Esophagus squamous epithelium (tissue), 5 donors: ENCODE measurements at places on chromosomes 1 and 21.

- DNase-seq, result no peak
- no peaks in the 10 kb centered on the region for H3K4me1 ChIP-seq
- no peak overlapping the region for H3K27ac ChIP-seq
- no peak overlapping the region for H3K4me3 ChIP-seq
Measured at GRCh38 chr1:219109424-219110018, 64.2 kb upstream of the LYPLAL1 start.

- no peak overlapping the region for H3K4me3 ChIP-seq
- H3K27me3 ChIP-seq, result no peaks in the 10 kb centered on the region
- no peaks in the 10 kb centered on the region for H3K4me1 ChIP-seq
Measured at GRCh38 chr1:60657926-60658325, 424.4 kb upstream of the NFIA start.

GRCh38 chr1:69436151-69436550, 131.6 kb upstream of the LRRC7 start:
- no peak for DNase-seq
- H3K4me3 ChIP-seq, result no peak overlapping the region
- H3K27ac ChIP-seq, result no peak overlapping the region

- H3K27me3 ChIP-seq, result no peaks in the 10 kb centered on the region
- no peak for DNase-seq
- H3K27ac ChIP-seq, result no peak overlapping the region
- no peak overlapping the region for H3K4me3 ChIP-seq
- no peaks in the 10 kb centered on the region for H3K36me3 ChIP-seq
- H3K4me1 ChIP-seq, result peaks cover 16% of the 10 kb centered on the region
Measured at GRCh38 chr1:115182012-115182715, 92.9 kb upstream of the TSPAN2 start.

- no peaks in the 10 kb centered on the region for H3K36me3 ChIP-seq
- H3K27me3 ChIP-seq, result no peaks in the 10 kb centered on the region
- H3K27ac ChIP-seq, result no peak overlapping the region
- H3K4me3 ChIP-seq, result no peak overlapping the region
Measured at GRCh38 chr1:47696404-47696736, 258.5 kb downstream of the FOXD2 start.

DNA sequence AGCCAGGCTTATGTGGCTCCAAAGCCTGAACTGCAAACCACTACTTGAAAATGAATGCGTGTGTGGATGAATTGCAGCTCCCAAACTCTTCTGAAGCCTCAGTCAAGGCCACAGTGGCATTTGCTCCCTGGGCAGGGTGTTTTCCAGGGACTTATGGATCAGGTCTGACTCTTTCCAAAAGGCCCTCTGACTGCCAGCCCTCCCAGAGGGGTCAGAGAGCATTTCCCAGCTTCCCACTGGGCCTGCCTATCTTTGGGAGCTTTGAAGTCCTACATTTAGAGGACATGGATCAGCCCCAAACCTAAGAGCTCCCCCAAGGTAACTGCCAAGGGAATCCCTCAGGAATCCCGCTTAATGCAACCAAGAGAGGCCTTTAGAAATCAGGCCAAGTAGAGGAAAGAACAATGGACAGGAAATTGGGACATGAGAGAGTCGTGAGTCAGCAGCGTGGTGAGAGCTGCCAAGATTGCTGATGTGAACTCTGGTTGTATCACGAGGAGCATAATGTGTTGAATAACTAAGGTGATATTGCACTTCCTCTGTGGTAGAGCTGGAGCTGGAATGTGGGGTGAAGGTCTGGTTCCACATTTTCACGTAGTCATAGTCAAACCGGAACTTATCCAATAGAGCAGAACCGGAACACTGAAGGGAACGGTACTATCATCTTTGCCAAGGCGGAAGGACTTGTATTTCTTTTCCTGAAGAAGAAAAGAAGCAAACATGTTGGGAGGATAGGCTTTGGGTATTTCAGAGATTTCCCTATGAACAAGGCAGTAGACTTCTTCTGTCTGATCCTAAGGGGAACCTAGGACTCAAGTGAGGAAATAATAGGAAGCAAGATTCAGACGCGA, 99.4 kb upstream of the JUN start:
- H3K27me3 ChIP-seq, result no peaks in the 10 kb centered on the region
- no peak overlapping the region for H3K4me3 ChIP-seq
- H3K27ac ChIP-seq, result peak overlapping the region; percentile 75
- peaks cover 31% of the 10 kb centered on the region for H3K4me1 ChIP-seq
- DNase-seq, result no peak
- no peaks in the 10 kb centered on the region for H3K36me3 ChIP-seq

DNA sequence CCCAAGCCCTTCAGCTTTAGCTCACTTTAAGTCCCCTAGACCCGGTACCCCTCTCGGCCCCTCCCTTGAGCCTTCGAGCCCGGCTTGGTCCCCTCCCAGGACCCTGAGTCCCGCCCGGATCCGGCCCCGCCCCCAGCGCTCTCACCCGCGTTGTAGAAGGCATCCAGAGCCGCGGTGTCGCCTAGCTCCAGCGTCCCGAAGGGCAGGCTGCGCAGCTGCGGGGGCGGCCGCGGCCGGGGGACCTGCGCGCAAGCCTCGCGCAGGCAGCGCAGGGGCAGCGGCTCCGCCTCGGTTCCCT, 699 bp downstream of the MAP3K6 start:
- no peaks in the 10 kb centered on the region for H3K27me3 ChIP-seq
- peaks cover 38% of the 10 kb centered on the region for H3K36me3 ChIP-seq
- H3K4me1 ChIP-seq, result peaks cover 53% of the 10 kb centered on the region
- peak overlapping the region; percentile 100 for H3K27ac ChIP-seq

DNA sequence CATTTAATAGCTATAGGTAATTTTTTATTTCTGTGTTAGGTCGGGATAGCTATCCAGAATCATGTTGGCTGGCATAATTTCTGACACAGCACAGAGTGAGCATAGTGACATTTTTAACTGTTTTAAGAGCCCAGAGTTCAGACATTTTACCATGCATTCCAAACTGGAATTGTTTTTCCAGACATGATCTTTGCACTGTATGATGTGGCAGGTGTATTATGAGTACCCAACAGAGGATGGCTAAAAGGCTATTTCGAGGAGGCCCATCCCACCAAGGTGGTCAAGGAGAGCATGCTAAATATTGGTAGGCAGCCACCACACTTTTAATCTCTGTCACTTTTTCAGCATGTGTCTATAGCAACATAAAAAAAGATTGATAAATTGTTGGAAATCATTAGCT, 137.3 kb upstream of the ST6GALNAC5 start:
- no peaks in the 10 kb centered on the region for H3K27me3 ChIP-seq
- no peaks in the 10 kb centered on the region for H3K36me3 ChIP-seq
- no peaks in the 10 kb centered on the region for H3K4me1 ChIP-seq
- H3K4me3 ChIP-seq, result no peak overlapping the region

- H3K27ac ChIP-seq, result no peak overlapping the region
- H3K36me3 ChIP-seq, result no peaks in the 10 kb centered on the region
- DNase-seq, result no peak
Measured at GRCh38 chr1:184069675-184070074, 18.1 kb downstream of the TSEN15 start.

DNA sequence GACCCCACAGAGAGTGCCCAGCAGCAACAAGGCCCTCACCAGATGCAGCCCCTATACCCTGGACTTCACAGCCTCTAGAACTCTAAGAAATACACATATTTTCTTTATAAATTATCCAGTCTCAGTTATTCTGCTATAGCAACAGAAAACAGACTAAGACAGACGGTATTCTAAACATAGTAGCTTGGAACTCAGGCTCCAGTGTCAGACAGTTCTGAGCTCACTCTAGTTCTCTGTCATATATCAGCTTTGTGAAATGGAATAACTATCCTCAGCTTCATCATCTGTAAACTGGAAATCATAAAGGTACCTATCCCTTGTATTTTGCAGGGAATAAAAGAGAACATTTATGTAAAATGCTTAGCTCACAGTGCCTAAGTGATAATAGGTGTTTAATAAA, 127.4 kb downstream of the GLUL start:
- no peak for DNase-seq
- no peaks in the 10 kb centered on the region for H3K27me3 ChIP-seq
- no peak overlapping the region for H3K4me3 ChIP-seq
- no peaks in the 10 kb centered on the region for H3K36me3 ChIP-seq
- no peak overlapping the region for H3K27ac ChIP-seq
